MCF 10A (cell line): ENCODE measurements at places on chromosomes 13 and 19.

GRCh38 chr13:30138511-30138910, 168.8 kb downstream of the KATNAL1 start:
- DNase-seq: no peak

- peak; percentile 77 for DNase-seq
Measured at GRCh38 chr13:44191504-44192171, 182.0 kb upstream of the SERP2 start.

DNA sequence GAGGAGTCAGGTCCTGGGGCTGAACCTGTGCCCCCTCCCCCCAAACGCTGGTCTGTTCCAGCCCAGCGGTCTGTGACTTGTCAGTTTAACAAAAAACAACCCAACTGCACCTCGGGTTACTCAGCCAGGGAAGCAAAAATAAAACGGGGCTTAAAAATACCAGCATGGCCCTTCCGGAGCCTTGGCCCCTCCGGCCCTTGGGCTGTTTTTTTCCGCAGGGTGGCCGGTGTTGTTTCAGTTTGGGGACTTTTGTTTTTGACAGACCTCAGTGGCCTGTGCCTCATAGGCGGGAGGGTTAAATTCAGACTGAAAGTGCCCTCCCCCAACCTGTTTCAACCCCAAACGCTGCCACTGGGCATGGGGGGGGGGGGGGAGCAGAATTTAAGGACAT, 4.0 kb downstream of the TCF3 start:
- DNase-seq: no peak

DNA sequence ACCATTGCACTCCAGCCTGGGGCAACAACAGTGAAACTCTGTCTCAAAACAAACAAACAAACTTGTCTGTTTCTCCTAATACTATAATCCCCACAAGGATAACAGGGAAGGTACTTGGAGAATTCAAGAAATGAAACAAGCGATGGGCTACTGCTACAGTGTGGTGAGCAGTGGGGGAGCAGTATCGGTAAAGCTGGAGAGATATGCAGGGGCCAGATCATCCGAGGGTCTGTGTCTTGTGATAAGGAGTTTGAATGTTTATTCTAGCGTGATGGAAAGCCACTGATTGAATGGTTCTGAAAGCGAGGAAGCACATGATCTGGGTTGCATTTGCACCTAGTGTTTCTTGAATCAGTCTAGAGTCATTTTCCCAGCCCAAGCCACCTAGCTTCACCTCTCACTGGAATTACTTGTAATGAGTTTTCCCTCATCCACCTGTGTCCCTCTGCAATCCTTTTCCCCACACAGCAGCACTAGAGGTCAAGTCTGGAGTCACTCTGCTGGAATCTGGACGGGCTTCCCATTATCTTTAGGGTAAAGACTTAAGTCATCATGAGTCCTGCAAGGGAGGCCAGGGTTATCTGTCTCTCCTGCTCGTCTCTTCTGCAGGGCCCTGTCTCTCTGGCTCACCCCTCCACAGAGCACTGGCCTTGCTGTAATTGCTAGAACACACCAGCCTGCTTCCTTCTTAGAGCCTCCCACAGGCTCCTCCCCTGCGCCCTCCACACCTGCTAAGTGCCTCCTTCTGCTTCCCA, 162.3 kb downstream of the KLF5 start:
- peak; percentile 34 for DNase-seq

DNA sequence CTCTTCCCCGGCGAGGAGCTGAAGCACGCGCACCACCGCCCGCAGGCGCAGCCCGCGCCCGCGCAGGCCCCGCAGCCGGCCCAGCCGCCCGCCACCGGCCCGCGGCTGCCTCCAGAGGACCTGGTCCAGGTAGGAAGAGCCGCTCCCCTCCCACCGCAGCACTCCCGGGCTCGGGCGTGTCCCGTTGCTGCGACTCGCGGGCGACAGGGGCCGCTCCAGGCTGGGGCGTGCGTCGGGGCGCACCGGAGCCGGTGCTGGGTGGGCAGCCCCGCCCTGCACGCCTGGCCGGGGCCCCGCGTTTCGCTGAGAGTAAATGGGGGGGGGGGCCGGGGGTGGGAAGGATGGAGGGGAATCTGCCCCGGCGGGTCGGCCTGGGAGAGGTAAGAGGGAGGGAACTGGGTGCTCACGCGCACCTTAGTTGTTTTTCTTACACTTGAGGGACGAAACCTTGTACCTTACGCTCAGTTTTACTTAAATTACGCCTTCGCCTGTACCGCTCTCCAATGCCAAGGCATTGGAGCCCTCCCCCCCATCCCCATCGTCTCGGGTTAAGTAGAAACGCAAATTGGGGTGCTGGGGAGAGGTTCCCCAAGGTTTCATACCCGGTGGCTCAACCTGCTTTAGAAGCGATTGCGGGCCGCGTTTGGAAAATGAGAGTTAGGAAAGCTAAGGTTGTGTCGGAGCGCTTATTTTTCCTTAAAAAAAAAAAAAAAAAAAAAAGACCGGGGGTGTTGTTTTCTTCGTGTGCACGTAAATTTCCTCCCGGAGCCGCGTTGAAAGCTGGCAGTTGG, 850 bp downstream of the KLF5 start:
- DNase-seq: no peak

- DNase-seq: no peak
Measured at GRCh38 chr13:113077566-113077952, 28.0 kb upstream of the F7 start.

- DNase-seq: no peak
Measured at GRCh38 chr19:51737389-51737788, 13.6 kb upstream of the HAS1 start.

GRCh38 chr13:100184095-100184494, 95.2 kb downstream of the PCCA start:
- no peak for DNase-seq

GRCh38 chr19:33374236-33374714, 766 bp downstream of the CEBPG start:
- DNase-seq: peak; percentile 66

DNA sequence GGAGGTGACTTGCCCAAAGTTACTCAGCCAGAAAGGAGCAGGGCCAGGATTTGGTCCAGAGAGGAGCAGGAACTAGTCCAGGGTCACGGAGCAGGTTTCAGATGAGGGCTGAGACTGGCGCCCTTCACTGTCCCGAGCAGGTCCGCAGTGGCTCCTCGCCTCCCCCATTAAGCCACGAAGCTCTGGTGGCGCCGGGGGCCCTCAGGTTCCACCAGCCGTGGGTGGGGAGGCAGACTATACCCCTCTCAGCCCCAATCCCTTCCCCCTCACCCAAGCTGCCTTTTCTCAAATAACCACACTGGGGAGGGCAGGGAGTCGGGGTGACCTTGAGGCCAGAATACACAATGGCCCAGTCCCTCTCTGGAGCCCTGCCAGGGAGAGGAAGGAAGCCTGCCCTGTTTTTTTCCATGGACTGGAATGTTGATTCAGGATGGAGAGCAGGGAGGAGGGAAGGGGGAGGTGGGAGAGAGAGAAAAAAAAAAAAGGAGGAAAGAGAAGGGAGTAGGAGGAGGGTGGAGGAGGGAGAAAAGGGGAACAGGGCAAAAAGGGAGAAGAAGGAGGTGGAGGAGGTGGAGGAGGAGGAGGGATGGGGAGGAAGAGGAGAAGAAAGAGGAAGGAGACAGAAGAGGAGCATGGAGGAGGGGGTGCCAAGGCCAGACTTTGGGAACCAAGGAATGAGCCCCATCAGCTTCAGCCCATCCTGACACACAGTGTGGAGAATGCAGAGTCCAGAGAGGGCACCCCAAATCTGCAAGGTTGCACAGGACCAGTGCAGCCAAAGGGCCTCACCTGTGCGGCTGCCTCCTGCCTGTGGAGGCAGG, 19.7 kb downstream of the CEACAM16 start:
- DNase-seq: peak; percentile 65

DNA sequence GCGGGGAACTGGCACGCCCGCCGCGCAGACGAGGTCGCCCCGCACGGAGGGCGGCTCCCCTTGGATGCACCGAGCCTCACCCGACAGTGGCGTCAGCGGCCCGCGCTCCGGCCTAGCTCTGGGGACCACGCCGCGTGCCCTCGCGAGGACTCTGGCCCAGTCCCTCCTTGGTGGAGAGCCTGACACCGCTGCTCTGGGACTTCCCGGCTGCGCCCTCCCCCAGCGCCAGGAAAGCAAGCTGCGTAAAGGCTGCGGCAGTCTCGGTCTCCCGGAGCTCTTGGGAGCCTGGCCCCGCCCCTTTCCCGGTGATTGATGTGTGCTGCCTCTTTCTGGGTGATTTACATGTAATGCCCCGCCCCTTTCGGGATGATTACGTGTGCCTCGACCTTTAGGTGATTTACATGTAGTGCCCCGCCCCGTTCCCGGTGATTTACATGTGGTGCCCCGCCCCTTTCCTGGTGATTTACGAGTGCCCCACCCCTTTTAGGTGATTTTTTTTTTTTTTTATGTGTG, at the start of gene LENG9:
Gene LENG9 (minus strand): TSS at position 248 of the 513 bp plus-strand sequence. CDS start 252 bp downstream, outside the sequence.
- DNase-seq: peak; percentile 100

GRCh38 chr19:56750658-56751057, 79.1 kb upstream of the ZNF835 start:
- no peak for DNase-seq

- DNase-seq: peak; percentile 89
Measured at GRCh38 chr19:49149652-49150105, 5.5 kb downstream of the HRC start.

DNA sequence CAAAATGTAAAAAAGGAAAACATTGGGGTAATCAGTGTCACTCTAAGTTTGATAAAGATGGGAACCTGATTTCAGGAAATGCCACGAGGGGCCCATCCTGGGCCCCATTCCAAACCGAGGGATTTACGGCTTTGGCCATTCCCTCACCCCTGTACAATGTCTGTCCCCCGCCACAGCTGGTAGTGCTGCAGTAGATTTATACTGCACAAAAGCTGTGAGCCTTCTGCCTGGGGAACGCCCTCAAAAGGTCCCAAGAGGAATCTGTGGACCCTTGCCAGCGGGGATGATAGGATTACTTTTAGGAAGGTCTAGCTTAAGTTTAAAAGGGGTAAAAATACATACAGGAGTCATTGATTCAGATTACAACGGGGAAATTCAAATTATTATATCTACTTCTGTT, 173.4 kb upstream of the SGCG start:
- no peak for DNase-seq

GRCh38 chr13:94478913-94479312, 569 bp downstream of the DCT start:
- DNase-seq: no peak

DNA sequence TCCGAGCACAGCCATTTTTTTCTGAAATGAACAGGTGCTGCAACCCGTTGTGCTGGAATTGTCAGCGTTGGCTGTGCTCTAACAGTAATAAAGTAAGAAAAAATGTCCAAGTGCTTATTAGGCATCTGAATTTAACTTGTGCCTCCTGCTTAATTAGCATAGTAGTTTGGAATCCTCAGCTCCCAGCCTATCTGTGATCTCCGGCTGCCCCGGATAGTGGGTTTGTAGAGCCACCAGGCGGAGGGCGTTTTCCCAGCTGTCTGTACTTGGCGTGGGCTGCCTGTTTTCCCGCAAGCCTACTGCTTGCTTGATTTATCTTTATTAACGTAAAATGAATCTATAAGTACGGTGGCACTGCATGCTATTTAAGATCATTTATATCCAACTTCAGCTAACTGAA, 137.9 kb downstream of the MTUS2 start:
- DNase-seq: no peak

DNA sequence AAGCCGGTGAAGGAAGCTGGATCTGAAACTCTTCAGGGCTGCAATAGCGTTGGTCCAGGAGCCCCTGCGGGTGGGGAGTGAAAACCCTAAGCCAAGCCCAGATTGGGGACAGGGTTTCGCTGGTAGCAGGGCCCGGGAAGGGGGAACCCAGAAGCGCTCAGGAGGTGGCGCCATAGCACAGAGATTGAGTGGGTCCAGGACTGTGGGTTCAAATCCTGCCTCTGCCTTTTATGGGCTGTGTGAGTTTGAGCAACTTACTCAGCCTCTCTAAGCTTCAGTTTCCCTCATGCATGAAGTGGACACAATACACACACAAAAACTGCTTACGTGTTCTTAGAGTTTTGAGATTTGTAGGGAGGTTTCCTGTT, 8.3 kb upstream of the SYCN start:
- DNase-seq: peak; percentile 34

DNA sequence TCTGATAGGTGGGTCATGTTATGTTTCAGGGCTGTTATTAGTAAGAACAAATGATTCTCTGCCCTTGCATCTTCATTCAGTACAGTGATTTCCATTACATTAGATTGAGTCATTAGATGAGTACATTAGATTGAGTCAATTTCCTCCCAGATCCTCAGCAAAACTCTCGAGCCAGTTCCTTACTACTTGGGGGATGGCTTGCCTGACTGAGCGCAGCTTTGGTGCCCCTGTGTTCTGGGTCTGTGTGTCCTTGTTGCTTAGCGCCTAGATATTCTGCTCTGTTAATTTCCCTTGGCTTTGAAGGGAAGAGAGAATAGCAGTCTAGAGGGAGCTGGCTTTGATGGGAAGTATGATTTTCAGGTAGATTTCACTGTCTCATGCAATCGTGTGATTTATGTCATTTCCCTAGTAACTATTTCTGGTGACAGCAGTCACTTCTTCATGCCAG, 19.1 kb upstream of the SCEL start:
- DNase-seq: peak; percentile 52

- DNase-seq: no peak
Measured at GRCh38 chr19:23314505-23315251, 64.5 kb upstream of the ZNF724 start.

GRCh38 chr13:48302871-48303358, 636 bp upstream of the RB1 start:
- DNase-seq: no peak

DNA sequence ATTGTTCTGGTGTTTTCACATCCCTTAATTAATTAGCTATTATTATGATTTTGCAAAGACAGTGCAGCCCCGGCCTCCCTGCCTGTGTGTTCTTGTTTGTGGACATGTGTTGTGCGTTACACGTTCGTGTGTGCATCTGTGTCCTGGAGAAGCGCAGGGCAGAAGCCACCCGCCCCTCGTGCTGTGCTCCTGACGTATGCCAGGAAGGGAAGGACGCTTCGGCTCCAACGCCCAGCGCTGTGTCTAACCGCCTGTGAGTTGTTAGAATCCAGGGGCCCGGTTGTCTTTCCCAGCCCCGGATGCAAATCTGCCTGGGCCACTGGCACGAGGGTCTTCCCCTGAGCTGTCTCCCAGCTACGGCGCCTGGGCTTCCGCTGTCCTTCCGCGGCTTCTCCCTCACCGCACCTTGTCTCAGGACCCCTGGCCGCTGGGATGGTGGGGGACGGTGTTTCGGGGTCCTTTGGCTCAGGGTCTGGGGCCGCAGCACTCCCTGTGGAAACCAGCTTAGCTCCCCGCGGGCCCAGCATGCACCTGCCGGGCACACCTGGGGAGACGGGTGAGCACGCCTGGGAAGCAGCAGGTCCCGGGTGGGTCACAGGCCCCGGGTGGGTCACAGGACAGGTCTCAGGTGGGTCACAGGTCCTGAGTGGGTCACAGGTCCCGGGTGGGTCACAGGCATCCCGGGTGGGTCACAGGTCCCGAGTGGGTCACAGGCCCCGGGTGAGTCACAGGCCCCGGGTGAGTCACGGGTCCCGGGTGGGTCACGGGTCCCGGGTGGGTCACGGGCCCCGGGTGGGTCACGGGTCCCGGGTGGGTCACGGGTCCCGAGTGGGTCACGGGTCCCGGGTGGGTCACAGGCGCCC, 51.5 kb downstream of the GAS6 start:
- DNase-seq: no peak
